HCT116 (cell line): ENCODE measurements at places on chromosomes 5 and 9. TPM values are rescaled to one million over a fixed set of nuclear protein-coding genes. Genes with fewer than 3 reads are reported as not detected.

GRCh38 chr5:14628346-14628745 lies 36.2 kb upstream of the OTULIN start:
- DNase-seq: no peak

Gene SV2C
- not detected for total RNA-seq

- no peak for DNase-seq
Observed at GRCh38 chr5:139651853-139652787, 4.0 kb downstream of the CXXC5 start.

GRCh38 chr9:110125763-110126351 lies 82.1 kb downstream of the C9orf152 start:
- no peak for DNase-seq

GRCh38 chr5:62001640-62002039 lies 304.4 kb upstream of the KIF2A start:
- DNase-seq: no peak

Gene TUT7
- 23.1 TPM for total RNA-seq

GRCh38 chr5:34831303-34831702 lies 7.7 kb upstream of the TTC23L start:
- no peak for DNase-seq

- no peak for DNase-seq
Observed at GRCh38 chr9:11992866-11993265, 700.3 kb upstream of the TYRP1 start.

DNA sequence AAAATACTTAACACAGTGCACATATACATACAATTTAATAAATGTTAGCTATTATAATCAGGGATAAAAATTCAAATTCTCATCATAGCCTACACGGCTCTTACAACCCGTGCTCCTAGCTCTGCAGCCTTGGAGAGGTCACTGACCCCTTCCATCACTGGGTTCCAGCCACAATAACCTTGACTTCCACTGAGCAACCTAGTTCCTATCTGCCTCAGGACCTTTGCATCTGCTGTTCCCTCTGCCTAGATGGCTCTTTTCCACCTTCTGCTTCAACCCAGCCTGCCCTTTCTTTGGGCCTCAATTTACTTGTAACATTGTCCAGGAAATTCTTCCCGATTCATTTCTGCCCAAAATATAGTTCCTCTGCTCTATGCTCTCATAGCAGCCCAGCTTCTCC lies 8.9 kb upstream of the DELE1 start:
- no peak for DNase-seq

DNA sequence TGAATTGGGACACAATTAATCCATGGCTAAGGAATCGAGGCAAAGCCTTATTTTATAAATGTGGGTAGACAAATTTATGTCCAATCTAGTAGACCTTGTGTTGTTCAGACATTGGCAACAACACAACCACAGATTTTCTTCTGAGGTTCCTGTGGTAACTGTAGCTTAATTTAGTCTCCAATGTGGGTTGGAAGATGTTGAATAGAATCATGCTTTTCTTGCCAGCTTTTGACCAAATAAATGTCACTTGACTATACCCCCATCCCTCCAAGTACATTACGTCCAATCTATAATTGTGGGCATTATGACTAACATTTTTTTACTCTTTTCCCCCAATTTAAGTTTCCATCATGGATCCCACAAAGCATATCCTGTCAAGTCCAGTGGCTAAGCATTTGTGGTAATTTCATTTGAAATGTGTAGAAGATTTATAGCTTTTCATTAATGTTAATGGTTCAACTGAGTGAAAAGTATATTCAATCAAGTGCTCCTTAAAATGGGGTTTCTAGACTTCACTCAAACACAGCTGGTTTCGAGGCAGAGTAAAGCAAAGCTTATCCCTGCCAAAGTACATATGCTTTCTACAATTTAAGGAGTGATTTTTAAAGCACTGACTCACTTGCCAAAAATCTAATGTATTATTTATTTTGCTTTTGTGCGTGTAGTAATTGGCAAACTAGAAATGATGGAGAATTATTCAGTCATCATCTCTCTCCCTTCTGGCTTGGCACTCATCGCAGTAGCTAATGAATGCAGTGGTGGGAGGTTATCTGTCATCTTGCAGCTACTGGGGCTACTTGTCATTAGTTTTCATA lies 141.8 kb downstream of the FAM174A start:
- no peak for DNase-seq

Gene FGD3
- 3.3 TPM for total RNA-seq

Gene MAN1B1
- total RNA-seq: 50.9 TPM

Gene DMRTA1
- not detected for total RNA-seq

Gene RGMB
- 18.3 TPM for total RNA-seq
